ENCODE measurements at places on chromosomes 12 and 14.

GRCh38 chr14:37991027-37991426, 216.7 kb upstream of the SSTR1 start:
- no peak for DNase-seq

- no peak for DNase-seq
Observed at GRCh38 chr12:19772776-19773175, 333.5 kb downstream of the AEBP2 start.

DNA sequence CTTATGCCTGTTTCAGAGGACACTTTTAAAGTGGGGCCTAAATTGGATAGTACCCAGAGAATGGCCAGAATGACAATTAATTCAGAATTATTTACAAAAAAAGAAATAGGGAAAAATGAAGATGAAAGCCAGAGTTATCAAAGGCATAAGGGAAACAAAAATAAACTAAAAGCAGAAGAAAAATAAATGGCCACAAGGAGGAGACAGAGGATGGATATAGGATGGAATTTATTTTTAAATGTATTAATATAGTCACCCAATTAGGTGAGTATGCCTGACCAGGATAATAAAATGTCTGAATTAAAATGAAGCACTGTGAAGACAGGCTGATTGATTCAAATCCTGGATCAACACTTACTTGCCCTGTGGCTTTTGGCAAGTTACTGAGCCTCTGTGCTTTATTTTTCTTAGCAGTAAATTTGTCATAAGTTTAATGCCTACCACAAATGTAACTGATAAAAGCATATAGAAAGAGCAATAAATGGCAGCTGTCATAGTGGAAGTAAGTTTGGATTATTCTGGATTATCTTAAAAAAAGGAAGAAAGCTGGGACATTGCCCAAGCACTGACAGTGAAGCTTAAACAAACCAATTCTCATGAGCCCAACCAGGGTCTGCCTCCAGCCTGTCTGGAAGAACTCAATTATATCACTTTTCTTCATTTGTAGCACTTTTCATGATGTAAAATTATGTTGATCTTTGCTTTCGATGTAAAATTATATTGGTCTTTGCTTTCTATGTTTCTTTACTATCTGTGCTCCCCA, 3.5 kb downstream of the CLEC9A start:
- DNase-seq = no peak

DNA sequence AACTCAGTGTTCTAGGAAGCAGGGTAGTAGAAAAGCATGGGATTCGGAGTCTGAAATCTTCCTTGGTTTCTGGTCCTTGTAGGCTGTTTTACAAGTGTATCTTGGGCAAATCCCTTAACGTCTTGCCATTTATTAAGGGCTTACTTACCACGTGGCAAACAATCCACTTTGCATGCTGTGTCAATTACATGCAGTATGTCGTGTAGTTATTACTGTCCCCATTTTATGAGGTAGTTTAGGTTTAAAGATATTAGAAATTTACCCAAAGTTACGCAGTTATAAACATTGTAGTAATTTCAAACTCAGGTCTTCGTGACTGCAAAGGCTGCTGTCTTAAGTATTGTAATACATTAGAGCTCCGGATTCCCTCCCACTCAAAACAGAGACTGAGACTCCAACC, 1.5 kb upstream of the NOVA1 start:
- no peak for DNase-seq

GRCh38 chr14:106875503-106875902, 1349.1 kb downstream of the TMEM121 start:
- no peak for DNase-seq

All from NCI-H510A (cell line).